Progenitor cell of endocrine pancreas (in vitro differentiated cells): ENCODE measurements at places on chromosomes 12 and 14. TPM values are rescaled to one million over a fixed set of nuclear protein-coding genes. Genes with fewer than 3 reads are reported as not detected.

Gene CLEC2B
- total RNA-seq = not detected in 2 replicates

DNA sequence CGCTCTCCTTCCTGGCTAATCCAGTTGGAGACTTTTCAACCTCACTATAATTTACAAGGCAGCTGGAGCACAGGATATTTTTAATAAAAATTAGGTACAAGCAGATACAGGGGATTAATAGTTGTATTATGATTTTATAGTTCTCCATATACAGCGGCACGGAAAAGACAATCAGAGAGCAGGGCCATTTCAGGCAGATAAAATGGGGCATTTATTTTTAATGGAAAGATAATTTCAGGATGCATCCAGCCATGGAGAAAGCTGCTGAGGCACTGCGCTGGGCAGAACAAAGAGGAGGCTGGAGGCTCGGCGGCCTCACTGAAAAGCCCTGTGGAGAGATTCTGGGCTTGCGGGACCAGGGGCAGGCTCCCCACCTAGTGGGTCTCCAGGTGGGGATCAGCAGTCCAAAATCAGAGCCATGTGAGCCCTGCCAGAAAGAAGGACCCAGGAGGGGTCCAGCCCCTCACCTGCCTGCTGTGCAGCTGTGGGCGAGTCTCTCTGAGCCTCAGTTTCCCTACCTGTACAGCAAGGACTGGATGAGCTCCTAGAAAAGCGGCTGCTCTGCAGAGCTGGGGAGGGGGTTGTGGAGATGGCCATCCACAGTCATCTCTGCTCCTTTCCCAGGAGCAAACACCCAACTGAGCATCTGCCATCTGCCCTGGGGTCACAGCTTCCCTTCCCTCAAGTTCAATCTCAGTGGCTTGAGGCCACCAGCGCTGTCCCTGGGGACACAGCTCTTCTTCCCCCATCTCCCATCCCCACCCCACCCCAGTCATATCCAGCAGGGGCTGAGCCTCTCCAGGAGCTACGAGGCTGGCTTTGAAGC, 23.9 kb upstream of the C14orf180 start:
- H3K36me3 ChIP-seq = no peaks in the 10 kb centered on the region
- peaks cover 23% of the 10 kb centered on the region for H3K27me3 ChIP-seq
- no peak overlapping the region for H3K27ac ChIP-seq
- H3K4me1 ChIP-seq = no peaks in the 10 kb centered on the region
- DNase-seq = no peak
- no peak overlapping the region for H3K4me3 ChIP-seq

Gene GNB3
- 5.6 and 7.0 TPM in 2 replicates for total RNA-seq

Gene PTCSC3
- not detected in 2 replicates for total RNA-seq

Gene PWP1
- total RNA-seq = 28.2 and 35.8 TPM in 2 replicates

GRCh38 chr12:54420766-54421144, 1.7 kb upstream of the ITGA5 start:
- no peak for DNase-seq
- no peaks in the 10 kb centered on the region for H3K36me3 ChIP-seq
- H3K27ac ChIP-seq = no peak overlapping the region

Gene KRT78
- not detected in 2 replicates for total RNA-seq
